ENCODE measurements at places on chromosomes 5 and 9.

- DNase-seq: no peak
Observed at GRCh38 chr5:56211298-56211865, 21.7 kb downstream of the ANKRD55 start.

- no peak for DNase-seq
Observed at GRCh38 chr9:100125910-100126309, 26.9 kb downstream of the INVS start.

GRCh38 chr9:107883496-107884124, 394.0 kb upstream of the KLF4 start:
- DNase-seq: no peak

- DNase-seq: no peak
Observed at GRCh38 chr9:83698976-83699585, 8.7 kb downstream of the UBQLN1 start.

DNA sequence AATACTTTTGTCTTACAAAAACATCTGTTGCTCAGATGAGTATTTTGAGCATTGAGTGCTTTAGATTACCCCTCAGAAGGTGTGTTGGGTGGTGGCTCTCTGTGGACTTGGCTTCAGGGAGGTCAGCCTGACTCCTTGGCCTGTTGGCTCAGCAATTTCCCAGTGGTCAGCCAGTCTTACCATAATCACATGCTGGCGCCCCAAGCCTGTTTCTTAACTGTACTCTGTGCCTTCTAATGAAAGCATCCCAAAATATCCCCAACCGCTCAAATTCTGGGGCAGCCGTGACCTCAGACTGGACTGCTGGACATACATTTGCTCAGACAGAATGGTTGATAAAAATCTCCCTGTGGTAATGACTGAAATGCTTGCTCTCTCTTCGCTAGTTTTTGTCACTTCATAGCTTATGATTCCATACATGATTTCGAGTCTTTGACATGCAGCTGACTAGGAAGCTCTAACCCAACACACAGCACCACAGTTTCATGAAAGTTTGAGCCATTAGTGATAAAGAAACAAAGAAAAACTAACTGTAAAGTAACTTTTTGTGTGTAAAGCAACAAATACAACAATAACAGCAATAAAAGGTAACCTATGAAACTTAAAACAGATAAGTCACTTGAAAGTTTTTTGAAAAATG, 562.2 kb upstream of the MEF2C start:
- DNase-seq: no peak

- DNase-seq: no peak
Observed at GRCh38 chr5:39450487-39450886, 25.7 kb upstream of the DAB2 start.

DNA sequence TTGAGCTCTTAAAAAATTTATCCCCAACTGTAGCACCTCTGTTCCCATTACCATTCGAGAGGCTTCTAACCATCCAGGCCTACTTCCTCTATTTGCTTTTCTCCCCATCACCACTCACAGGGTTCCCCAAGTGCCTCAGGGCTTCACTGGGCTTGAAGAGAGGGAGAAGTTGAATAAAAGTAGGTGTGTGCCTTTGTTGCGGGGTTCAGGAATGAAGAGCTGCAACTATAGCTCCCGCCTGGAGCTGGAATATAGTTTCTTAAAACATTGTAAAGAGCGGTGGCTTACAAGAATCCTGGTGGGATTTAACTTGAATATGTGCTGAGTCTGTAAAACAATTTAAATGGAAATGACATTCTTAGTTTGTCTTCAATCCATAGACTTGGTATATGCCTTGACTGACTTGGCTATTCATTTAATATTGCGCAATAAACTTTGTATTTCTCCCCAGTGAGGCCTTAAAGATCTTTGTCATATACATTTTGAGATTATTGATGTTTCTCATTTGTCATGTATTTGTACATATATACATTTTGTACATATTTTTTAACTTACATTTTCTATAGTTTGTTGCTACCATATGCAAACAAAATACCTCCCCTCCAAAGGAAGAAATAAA, 7.2 kb downstream of the ENTREP1 start:
- no peak for DNase-seq

GRCh38 chr9:111186021-111186530, 143.9 kb downstream of the OR2K2 start:
- no peak for DNase-seq

- no peak for DNase-seq
Observed at GRCh38 chr9:76697554-76697953, 66.7 kb upstream of the PCA3 start.

GRCh38 chr5:54743997-54744788, 226.6 kb downstream of the SNX18 start:
- DNase-seq: peak; percentile 21

GRCh38 chr5:144048259-144048856, 122.1 kb downstream of the YIPF5 start:
- no peak for DNase-seq

DNA sequence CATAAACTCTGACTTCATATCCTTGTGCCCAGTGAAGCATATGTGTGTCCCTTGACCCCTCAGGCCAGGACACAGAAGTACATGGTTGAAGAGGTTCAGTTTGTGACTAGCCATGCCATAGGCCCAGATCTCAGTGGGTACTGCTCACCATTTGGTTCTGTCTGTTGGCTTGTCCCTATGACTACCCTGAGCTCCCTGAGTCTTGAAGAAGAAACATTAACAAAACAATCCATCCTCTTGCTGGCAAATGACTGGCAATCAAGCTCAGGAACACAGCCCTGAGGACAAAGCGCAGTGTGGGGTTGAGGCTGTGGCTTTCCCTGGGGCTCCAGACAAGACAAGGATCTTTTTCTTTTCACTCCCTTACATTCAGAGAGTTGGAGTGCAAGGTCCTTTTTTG, 46.3 kb downstream of the TNFAIP8 start:
- DNase-seq: no peak

- no peak for DNase-seq
Observed at GRCh38 chr5:68122439-68123328, 92.9 kb upstream of the PIK3R1 start.

DNA sequence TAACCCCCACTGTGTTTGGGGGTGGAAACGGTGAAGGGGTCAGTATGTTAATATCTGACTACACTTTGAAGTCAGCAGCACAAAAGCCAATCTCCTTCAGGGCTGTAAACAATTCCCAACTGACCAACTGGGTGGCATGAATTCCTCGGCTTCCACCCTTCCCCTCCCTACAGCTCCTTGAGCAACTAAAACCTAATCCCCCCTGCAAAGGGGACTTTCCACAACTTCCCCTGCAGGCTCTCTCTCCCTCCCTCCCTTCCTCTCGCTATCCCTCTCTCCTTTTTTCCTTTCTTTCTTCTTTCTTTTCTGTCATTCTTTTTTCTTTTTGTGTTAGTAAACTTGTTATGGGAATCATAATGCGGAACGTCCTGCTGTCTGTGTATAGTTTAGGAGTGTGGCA, 65.1 kb upstream of the PTCH1 start:
- DNase-seq: no peak

GRCh38 chr5:23208959-23209431, 298.4 kb upstream of the PRDM9 start:
- no peak for DNase-seq

DNA sequence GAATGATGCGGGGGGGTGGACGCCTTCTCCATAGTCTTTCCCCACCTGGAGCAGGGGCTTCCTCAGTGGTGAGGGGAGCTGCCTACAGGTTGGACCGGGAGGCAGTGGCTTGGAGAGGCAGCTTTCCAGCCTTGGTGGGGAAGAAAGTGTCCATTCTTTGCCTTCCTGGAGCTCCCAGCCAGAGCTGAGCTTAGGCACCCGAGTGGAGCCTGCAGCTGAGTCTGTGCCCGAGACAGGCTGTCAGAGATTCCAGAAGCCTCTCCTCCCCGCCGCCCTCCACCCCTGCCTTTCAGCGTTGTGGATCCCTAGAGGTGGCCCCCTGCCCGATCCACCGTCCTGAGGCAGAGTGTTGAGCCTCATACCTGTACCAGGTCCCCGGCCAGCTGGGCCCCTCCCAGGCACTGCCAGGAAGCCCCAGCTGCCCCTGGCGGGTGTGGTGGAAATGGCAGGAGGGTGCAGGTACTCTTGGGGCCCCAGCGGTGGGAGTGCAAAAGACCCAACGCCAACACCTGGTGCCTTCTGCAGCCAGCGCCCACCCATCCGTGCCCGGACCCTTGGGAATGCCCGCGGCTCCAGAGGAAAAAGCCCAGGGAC, 112.0 kb downstream of the RXRA start:
- no peak for DNase-seq

DNA sequence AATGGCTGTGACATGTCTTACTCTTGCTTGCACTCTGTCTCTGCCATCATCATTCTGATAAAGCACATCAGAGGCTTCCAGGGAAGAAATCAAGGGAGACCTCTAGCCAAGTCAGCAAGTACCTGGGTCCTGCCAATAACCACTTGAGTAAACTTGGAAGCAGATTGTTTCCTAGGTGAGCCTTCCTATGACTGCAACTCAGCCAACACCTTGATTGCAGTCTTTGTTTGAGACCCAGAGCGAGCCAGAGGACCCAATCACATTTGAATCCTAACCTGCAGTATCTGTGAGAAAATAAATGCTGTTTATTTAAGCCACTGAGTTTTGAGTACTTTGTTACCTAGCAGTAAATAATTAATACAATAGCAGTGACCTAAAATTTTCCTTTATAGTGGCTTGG, 356.8 kb upstream of the CHD1 start:
- no peak for DNase-seq

DNA sequence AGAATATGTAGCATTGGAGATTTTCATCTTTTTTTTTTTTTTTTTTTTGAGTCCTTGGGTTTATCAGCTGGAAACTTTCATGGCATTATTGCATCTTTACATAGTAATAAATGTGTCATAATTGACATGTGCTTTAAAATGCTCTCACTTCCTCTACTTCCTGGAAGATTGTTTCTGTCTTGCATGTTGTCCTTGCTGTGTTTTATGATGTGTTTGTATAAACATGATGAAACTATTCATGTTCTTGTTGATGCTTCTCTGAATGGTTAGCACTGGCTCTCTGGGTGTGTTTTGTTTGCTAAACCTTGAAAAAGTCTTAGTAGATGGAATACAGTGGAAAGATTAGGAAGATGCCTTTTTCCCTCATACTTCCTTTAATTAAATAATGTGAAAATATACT, 87.9 kb downstream of the IQGAP2 start:
- no peak for DNase-seq

DNA sequence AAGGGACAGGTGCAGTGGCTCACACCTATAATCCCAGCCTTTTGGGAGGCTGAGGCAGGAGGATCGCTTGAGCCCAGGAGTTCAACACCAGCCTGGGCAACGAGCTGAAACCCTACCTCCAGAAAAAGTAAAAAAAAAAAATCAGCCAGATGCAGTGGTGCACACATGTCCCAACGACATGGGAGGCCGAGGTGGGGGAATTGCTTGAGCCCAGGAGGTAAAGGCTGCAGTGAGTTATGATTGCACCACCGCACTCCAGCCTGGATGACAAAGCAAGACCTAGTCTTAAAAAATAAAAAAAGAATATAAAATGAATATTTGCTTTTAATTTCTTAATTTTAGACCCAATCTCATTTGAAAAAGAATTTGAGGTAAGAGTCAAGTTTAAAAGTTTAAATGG, 143.5 kb downstream of the LPAR1 start:
- no peak for DNase-seq

GRCh38 chr9:132412089-132412488, 2.1 kb downstream of the CFAP77 start:
- no peak for DNase-seq

- no peak for DNase-seq
Observed at GRCh38 chr9:109192732-109193361, 25.8 kb upstream of the FRRS1L start.

GRCh38 chr5:126732716-126733115, 44.2 kb upstream of the LMNB1 start:
- DNase-seq: no peak

DNA sequence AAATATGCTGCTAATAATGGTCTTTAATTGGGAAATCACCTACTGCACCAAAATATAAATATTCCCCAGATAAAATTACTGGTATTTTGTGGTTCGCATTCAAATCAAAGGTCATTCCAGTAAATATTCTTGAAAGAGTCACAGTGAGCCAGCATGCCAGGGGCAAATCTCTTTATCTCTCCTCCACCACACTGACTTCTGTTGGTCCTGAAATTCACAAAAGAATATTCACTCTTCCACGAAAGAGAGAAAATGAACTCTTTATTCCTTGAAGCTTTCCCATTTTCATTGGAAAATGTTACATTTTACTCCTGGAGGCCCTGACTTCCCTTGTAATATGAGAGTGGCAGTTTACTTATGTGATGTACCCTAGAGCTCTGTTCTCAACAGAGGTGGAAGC, 39.7 kb downstream of the ZNF366 start:
- DNase-seq: no peak

GRCh38 chr5:177557041-177557647, 2.8 kb upstream of the FAM193B start:
- no peak for DNase-seq

- no peak for DNase-seq
Observed at GRCh38 chr5:80414113-80414512, 6.2 kb downstream of the ZFYVE16 start.

GRCh38 chr9:126612326-126612812, 1.4 kb upstream of the LMX1B start:
- no peak for DNase-seq

DNA sequence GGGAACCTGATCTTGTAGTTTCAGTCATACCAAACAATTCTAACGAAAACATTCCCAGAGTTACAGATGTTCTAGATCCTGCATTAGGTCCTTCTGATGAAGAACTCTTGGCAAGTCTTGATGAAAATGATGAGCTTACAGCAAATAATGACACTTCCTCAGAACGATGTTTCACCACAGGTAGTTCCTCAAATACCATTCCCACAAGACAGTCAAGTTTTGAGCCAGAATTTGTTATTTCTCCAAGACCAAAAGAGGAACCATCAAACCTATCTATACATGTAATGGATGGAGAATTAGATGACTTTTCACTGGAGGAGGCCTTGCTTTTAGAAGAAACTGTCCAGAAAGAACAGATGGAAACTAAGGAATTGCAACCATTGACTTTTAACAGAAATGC, 21.0 kb downstream of the RMI1 start:
- DNase-seq: no peak

GRCh38 chr5:59040804-59041201, 457.9 kb downstream of the RAB3C start:
- DNase-seq: no peak

DNA sequence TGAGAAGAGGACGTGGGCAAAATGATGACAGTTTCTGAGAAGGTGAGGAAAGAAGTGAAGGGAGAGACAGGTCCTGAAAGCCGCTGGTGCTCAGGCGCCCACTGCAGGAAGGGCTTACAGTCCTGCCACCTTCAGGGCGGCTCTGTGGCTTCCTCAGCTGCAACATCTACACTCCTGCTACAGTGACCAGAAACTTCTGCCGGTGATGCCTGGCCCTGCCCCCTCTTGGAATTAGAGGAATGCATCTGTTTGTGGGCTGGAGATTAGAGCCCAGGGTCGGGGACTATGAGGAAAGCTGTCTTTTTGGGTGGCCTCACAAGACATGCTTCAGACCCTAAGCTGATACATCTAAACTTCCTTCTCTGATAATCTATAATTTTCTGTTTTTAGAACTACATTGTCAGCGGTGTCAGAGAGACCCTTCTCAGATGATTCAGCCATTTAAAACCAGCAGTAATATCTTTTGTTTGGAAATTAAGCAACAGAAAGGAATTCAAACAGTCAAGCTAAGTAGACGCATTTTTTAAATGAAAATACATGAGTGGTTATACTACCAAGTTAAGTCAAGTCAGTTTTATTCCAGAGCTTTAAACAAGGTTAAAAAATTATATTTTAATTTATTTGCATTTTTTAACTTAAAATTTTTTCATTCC, 30.4 kb downstream of the PRDM6 start:
- no peak for DNase-seq

All from activated T-cell treated with anti-CD3 and anti-CD28 coated beads for 48 hours (primary cell).